ENCODE measurements at places on chromosomes 4 and X.

- DNase-seq: no peak
These were observed 88.4 kb upstream of the AFF2 start for GRCh38 chrX:148412006-148412405.

DNA sequence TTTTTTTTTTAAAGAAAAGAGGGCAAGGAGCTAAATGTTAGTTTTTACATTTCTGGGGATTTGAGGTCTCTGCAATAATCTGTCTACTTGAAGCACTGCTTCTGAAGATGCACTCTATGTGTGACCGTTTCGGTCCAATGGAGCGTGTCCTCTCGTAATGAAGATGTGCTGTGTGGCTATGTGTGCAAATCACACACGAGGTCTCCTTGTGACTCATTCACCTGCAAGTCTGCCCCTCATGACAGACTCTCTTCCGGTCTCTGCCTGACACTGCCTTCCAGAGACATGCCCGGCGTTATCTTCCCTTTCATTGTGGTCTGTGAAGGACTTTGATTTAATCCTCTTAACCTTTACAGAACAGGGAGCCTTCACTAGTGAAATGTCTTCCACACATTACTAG is 84.3 kb downstream of the TRAM1L1 start:
- DNase-seq: no peak

GRCh38 chrX:40109288-40110008 is 11.7 kb upstream of the BCOR start:
- DNase-seq: peak; percentile 19

DNA sequence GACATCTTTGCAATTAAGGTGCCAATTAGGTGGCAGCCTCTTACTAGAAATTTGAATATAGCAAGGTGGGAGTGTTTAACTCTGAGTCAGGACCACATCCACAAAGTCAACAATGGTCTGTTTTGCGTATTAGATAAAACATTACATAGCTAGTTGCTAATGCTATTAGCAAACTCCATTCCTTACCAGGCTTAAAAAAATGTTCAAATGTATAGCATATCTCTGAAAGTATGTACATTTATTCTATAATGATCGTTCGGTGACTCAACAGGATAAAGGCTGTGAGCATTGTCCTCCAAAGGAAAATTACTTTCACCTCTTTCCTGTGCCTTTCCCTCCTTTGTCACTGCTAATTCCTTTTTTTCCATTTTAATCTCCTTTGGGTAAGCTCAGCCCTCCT is 74.5 kb downstream of the SYTL5 start:
- no peak for DNase-seq

DNA sequence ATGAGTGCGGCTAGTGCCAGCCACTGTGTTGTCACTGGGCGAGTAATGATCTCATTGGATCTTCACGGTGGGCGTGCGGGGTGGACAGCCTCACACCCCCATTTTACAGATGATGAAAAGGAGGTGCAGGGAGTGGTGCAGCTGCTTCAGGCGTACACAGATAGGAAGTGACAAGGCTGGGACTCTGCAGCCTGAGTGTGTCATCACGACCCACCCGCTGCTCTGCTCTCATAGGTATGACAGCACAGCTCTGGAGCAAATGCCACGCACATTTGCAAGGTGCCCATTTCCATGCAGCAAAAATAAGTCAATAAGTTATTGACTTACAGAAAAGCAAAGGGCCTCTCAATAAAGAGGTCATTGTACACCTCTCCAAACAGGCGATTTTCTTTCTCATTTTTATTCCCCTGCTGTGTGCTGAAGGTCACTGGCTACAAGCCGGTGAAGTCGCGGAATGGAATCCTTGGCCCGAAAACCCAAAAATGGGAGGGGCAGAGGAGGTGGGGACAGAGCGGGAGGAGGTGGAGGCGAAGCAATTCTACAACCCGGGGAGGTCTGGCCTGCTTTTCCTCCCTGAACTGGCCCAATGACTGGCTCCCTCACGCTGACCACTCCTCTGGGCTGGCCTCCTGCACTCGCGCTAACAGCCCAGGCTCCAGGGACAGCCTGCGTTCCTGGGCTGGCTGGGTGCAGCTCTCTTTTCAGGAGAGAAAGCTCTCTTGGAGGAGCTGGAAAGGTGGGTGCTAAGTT is at the start of gene SOD3:
TSS of gene SOD3 (plus strand) at position 658 of the 750 bp plus-strand sequence. CDS start 3,949 bp downstream, outside the sequence.
- DNase-seq: no peak

GRCh38 chr4:7295197-7295910 is 103.0 kb downstream of the SORCS2 start:
- DNase-seq: no peak

DNA sequence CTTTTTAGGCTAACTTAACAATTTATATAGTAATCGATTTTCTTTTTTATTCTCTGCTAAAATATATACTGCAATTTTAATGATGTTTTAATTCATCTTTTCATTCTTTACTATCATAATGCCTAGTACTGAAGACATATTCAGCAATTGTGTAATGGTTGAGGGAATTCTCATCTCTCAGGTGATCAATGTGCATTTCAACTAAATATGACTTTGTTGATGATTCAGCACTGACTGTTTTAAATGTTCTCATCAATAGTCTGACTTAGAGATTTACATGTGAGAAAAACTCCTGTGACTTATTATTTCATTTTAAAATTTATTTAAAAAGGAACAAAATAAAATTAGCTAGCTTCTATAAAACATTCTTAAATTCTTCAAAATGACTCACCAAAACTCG is 1450.3 kb downstream of the STIM2 start:
- no peak for DNase-seq

DNA sequence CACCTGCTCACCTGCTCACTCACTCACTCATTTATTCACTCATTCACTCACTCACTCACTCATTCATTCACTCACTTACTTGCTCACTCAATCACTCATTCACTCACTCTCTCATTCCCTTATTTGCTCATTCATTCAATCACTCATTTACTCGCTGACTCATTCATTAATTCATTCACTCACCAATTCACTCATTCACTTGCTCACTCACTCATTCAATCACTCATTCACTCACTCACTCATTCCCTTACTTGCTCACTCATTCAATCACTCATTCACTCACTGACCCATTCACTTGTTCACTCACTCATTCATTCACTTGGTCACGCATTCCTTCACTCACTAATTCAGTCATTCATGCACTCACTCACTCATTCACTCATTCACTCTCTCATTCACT is 88.7 kb upstream of the AFAP1 start:
- DNase-seq: no peak

GRCh38 chr4:186621959-186622553 is 66.7 kb upstream of the MTNR1A start:
- DNase-seq: no peak

DNA sequence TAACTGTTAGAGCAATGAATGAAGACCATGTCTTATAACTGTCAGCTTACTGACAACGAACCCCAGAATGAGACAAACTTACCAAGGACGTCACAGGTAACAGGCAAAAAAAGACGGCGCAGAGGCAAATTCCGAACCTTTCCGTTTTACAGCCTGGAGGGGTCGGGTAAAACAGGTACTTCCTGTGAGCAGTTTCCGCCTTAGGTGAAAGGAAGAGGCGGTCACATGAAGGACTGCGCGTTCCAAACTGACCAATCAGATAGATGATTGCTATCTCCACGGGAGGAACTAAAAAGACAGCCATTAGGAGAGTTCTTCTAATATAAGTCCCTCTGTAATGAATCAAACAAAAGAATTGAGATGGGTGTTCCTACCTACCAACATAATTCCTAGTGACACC is at the start of gene COX7B2:
TSS of gene COX7B2 (minus strand) at position 168 of the 400 bp plus-strand sequence. CDS start 174,053 bp downstream, outside the sequence.
- DNase-seq: no peak

- no peak for DNase-seq
These were observed 40.1 kb upstream of the MGST2 start for GRCh38 chr4:139625482-139625881.

GRCh38 chr4:109588176-109588575 is 28.1 kb downstream of the MCUB start:
- DNase-seq: no peak

DNA sequence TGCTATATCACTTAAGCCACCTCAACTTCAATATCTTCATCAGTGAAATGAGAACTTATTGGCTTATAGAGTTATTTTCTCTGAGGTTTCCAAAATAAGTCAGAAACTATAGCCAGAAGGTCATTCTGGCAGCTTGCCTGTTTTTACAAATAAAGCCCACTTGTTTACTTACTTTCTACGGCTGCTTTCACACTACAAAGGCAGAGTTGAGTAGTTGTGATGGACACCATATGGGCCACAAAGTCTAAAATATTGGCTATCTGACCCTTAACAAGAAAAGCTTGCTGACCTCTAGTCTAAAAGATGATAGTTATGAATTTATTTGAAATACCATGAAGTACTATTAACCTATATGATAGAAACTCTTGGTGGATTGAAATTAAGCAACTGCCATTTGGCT is 67.3 kb upstream of the ATOH1 start:
- DNase-seq: no peak

DNA sequence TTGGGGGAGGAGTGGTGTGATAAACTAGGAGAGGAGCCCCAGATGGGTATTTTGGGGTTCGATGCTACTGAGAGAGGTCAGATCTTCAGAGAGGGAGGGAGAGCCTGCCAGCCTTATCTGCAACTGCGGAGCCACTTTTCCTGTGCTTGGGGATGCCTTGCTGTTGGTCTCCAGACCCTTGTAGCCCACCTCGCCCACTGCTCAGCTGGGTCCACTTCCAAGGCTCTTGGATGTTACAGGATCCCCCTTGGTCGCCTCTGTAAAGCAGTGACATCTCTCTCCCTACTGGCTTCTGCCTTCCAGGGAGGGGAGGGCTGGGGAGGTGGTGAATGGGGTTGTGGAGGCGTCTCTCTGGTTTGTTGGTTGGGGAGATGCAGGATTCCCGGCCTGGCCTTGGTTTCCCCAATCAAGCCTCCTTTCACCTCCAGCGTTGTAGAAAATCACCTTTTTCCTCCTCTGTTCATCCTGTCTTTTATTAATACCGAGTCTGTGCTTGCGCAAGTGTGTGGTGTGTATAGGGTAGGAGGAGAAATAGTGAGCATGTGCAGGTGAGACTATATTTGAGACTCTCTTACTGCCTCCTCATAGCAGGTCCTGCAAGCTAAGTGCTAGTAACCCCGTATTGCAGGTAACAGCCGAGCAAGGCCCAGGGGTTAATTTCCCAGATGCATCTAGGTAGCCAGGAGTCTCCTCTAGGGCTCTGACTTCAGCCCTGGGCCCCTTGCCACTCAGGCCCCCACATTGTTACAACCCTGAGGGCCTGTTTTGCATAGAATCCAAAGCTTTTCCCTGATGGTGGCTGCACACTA is 337.4 kb downstream of the ARHGAP10 start:
- DNase-seq: no peak

DNA sequence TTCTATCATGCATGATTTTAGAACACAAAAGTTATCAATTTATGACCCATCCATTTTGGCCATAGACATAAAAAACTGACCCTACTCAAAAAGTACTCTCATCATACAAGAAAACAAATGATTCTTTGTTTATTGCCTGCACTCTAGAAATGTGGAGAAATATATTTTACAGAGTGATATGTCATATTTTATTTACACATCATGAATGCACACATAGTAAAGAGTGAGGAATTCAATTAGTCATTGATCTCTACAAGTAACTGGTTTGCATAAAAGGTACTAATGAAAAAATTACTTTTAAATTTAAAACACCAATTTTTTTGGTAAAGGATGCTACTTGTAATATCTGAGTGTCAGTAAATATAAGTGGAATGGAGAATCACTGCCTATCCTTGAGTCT is 242.5 kb upstream of the FAT4 start:
- no peak for DNase-seq

DNA sequence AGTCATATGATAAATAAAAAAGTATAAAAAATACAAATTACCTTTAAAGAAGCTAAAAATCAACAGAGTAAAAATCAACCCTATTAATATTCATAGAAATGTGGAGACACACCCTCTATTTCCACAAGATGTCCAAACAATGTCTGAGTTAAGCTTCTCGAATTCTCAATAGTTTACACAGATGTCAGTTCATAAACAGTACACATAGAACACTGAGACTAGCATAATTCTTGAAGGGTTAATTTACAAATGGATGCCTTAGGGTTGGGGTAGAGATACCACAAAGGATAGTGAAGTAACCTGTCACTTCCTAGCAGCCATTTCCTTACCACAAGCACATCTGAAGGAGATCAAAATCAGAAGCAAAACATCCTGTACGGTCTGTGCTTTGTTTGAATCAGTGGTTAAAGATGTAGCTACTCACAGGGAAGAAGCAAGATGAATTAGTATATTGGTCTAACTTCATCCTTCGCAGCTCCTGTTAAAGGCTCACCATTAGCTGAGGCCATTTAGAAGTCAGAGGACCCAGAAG is 2393.9 kb downstream of the ARAP2 start:
- DNase-seq: no peak

GRCh38 chr4:6750286-6751221 is 32.0 kb upstream of the KIAA0232 start:
- DNase-seq: no peak

GRCh38 chr4:84718699-84719098 is 135.8 kb downstream of the CDS1 start:
- DNase-seq: no peak

DNA sequence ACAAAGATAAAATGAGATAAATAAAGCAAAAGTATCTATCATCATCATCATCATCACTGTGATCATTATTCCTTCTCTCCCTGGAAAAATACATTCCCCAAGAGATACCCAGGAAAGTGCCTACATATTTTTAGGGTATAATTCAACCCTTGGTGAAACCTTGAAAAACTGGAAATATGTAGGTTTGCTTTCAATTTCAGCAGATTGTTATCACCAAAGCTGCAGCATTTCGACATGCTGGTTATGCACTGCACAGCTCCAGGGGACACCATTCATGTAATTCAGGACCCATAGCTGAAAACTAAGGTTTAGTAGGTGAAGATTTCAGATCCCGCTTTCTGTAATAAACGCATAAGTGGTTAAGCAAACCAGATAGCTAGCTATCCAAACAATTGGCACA is 28.4 kb upstream of the FBXW7 start:
- DNase-seq: no peak

DNA sequence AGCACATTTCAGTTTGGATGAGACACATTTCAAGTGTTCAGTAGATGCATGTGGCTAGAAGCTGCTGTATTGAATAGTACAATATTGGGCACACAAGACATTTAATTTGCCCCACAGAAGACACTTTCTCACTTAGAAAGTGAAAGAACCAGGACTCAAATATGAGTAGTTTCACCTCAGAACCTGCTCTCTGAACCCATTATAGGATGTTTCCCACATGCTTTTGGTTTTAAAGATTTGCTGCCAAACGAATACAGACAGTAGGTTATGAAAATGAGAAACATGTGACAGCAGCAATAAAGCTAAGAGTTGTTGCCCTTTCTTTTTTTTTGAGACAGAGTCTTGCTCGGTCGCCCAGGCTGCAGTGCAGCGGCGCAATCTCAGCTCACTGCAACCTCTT is 32.3 kb downstream of the C4orf54 start:
- DNase-seq: no peak

DNA sequence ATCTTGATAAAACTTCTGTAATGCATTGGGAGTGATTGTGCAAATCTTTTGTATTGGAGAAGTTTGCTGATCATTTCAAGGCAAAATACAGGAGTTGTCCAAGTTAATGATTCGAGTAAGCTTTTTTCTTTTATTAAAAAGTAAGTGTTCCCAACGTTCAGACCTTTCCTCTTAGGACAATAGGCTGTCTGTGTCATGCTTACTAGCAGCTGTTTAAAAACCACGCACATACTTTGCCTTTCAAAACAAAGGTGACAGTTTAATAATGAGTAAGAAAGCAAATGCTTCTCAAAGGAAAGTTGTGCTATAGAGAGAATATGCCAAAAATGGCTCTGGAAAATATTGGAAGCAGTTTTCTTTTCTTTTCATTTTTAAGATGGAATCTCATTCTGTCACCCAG is 11.2 kb downstream of the TRAPPC11 start:
- DNase-seq: no peak

GRCh38 chr4:5142726-5143125 is 91.4 kb downstream of the STK32B start:
- DNase-seq: peak; percentile 28
